Lung (tissue), 17 donors: ENCODE measurements at places on chromosomes 2 and 18. TPM values are rescaled to one million over a fixed set of nuclear protein-coding genes. Genes with fewer than 3 reads are reported as not detected.

DNA sequence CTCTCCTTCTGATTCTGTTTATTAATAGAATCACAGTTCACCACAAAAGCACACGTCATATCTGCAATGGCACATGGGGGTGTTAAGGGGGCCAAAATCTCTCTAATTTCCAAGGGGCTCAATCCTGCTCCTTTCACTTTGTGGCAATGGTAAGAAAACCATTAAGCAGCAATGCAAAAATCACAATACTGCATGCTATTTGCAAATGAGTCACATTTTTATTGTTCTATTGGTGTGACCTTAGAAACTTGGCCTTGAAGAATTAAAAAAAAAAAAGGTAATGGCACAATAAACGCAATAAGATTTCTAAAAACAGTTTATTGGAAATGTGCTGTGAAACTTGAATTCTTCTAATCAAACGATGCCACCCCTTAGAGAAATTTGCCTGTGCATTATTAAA, 251.5 kb downstream of the ZNF521 start:
- no peak for DNase-seq

DNA sequence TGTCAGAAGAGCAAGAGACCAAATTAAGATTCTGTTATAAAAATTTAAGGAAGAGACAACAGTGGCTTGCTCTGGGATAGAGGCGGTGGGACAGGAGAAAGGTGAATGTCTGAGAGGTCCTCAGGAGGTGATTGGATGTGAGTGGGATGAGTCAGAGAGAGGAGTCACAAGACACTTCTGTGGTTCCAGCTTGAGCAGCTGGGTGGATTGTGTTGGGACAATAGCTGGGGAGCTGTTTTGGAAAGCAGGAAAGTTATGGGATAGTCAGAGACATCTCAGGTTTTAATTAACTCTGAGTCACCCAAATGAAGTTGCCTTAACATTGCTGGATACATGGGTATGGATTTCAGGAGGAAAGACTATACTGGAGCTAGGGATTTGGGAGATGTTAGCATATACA, 218.0 kb upstream of the TRIB2 start:
- DNase-seq, result no peak

- DNase-seq, result peak; percentile 93
Observed at GRCh38 chr2:128321784-128322714, 3.4 kb upstream of the HS6ST1 start.

- no peak for DNase-seq
Observed at GRCh38 chr2:79178076-79178674, 18.6 kb upstream of the REG3A start.

GRCh38 chr18:59631583-59632181, 65.5 kb downstream of the CCBE1 start:
- peak; percentile 46 for DNase-seq

DNA sequence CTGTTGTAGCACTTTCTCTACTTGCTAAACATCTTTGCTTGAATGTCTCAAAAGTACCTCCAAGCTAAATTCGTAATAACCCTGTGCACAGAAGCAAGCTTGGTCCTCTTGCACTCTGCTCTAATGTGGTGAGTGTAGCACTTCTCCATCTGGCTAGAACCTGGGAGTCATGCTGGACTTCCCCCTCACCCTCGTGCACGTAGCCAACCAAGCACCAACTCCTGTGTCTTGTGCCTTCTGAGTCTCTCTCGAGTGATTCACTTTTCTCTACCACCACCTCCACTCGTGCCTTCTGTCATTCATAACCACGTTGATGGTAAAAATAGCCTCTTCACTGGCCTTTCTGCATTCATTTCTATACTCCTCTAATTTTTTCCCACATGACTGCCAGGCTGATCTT, 91.9 kb upstream of the KCNE4 start:
- DNase-seq, result no peak

- DNase-seq, result no peak
Observed at GRCh38 chr18:22705328-22705727, 227.8 kb upstream of the RBBP8 start.

- DNase-seq, result no peak
Observed at GRCh38 chr18:74310411-74310810, 5.2 kb upstream of the C18orf63 start.

DNA sequence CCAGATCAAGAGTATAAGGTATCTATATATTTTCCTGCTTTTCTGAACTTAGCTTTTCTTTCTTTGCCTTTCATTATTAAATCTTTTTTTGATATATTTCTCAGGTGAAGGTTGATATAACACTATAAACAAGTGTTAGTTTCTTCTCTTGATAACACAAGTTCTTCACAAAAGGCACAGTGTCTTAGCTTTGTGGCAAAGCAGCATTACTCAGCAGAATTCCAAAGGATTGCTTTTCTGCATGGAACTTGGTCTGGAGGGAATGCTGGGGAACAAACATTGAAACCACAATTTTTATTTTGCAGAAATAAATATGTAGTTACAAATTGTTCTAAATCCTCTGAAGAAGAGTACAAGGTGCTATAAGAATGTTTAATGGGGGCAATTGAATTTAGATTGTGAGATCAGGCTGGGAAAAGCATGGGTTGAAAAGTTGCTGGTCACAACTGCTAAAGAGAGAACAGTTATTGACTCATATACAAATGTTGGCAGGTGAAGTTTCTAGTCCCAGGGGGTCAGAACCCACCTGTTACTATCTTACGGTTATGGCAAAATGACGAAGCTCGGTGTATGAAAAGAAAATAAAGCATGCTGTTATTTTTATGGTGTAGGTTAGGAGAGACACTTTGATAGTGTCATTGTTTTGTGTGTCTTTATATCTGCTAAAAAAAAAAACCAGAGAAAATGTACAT, 68.2 kb downstream of the UBR3 start:
- DNase-seq, result no peak

DNA sequence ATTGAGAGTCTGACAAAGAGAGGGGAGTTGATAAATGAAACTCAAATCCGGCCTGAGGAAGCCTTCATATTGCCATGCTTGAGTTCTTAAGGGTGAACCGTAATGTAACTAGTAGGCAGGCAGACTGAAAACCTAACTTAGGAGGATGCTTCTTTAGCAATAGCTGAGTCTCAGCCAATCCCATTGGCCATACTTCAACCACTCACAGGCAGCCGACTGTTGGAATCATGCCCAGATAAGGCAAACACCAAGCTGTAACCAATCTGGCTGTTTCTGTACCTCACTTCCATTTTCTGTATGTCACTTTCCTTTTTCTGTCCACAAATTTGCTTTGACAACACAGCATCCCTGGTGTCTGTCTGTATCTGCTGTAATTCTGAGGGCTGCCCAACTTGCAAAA, 39.5 kb downstream of the TPRKB start:
- no peak for DNase-seq

GRCh38 chr2:181658444-181658843, 1.5 kb upstream of the CERKL start:
- DNase-seq, result no peak

The CAD gene
- total RNA-seq, result 18.3 TPM

The PLCL1 gene
- total RNA-seq, result 4.0 TPM

The SP140 gene
- total RNA-seq, result 6.7 TPM

The VIT gene
- 0.46 TPM for total RNA-seq

The ZSWIM2 gene
- not detected for total RNA-seq

The RUFY4 gene
- total RNA-seq, result 0.15 TPM
